ENCODE measurements at places on chromosomes 2 and 18. TPM values are rescaled to one million over a fixed set of nuclear protein-coding genes. Genes with fewer than 3 reads are reported as not detected.

The CCDC68 gene
- 1.1 TPM for total RNA-seq

The DNAJC5G gene
- total RNA-seq: not detected

The CRYGC gene
- total RNA-seq: not detected

The CCDC102B gene
- 9.7 TPM for total RNA-seq

The ALPG gene
- total RNA-seq: not detected

The HS6ST1 gene
- 15.6 TPM for total RNA-seq

The REG3A gene
- not detected for total RNA-seq

The OR6B2 gene
- total RNA-seq: not detected

GRCh38 chr2:131426727-131427126 is 49.2 kb upstream of the TUBA3D start:
- no peak for DNase-seq

DNA sequence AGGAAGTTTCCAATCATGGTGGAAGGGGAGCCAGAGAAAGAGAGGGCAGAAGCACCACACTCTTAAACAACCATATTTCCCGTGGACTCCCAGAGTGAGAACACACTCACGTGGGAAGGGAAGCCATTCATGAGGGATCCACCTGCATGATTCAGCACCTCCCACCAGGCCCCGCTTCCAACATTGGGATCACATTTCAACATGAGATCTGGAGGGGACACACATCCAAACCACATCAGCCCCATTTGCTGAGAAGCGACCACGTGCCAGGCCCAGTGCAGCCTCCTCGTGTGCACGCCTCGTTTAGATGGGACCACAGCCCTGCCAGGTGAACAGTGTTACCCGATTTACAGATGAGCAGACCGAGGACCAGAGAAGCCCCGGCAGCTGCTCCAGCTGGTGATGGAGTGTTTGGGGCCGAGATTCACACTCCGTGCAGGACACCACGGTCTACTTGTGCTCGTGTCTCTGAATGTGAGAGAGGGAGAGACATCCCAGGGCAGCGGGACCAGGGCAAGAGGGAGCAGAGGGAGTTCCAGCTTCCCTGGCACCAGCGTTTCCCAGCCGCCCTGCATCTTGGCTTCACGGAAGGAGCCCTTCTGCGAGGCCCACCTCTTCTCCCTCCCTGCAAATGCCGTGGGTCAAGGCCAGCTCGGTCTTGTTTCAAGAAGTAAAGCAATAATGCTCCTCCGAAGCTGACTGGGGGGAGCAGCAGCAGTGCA is 76.9 kb upstream of the ODC1 start:
- DNase-seq: no peak

DNA sequence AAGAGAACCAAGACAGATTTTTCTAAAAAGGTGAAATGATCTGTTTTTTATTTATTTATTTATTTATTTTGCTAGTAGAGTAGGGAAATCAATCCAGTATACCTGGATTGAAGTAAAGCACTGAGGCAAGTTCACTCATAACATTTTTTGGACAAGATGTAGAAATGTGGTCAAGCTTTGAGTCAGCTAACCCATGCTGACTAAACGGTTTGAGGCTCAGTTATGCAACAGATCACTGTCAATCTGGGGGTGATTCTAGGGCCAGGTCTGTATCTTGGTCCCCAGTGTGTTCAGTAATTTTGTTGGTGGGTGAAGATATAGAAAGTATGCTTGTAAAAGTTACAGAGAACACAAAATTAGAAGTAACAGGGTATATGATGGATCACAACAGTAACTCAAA is 60.2 kb downstream of the RMDN2 start:
- DNase-seq: peak; percentile 64

DNA sequence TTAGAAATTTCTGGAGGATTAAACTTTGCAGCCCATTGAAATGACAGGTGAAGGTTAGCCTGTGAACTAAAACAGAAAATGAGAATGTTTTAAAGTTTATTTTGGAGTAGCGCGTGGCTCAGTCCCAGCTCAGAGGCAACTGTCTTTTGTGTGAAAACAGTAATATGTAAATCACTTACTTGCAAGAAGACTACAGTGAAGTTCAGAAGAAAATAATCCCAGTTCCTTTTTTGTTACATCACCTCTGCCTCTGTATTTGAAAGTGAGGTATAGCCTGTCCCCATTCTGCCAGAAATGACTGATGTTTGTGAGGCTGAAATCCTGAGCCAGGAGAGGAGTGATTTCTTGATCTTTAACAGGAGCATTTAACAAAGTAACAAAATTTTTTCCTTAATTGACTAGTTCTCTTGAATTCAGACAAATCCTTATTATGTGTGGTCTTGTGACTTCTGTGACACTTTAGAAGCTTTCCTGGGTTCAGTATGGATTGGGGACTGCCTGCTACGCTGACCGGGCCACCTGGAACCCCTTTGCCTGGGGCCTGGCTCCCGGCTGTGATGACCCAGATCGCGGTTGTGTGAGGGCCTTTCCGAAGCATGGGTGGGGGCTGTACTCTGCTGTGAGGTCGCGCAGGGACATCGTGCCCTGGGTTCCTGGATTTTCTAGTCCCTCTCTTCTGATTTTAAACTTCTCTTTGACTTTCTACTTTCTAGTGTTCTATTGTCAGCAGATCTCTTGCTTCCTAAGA is 24.3 kb downstream of the TRAPPC12 start:
- no peak for DNase-seq

- peak; percentile 74 for DNase-seq
These were observed 87.3 kb upstream of the PPP1CB start for GRCh38 chr2:28664120-28664842.

- no peak for DNase-seq
These were observed 7.2 kb downstream of the TRIB2 start for GRCh38 chr2:12723736-12724463.

- no peak for DNase-seq
These were observed 26.8 kb downstream of the MAPK4 start for GRCh38 chr18:50586710-50587109.

DNA sequence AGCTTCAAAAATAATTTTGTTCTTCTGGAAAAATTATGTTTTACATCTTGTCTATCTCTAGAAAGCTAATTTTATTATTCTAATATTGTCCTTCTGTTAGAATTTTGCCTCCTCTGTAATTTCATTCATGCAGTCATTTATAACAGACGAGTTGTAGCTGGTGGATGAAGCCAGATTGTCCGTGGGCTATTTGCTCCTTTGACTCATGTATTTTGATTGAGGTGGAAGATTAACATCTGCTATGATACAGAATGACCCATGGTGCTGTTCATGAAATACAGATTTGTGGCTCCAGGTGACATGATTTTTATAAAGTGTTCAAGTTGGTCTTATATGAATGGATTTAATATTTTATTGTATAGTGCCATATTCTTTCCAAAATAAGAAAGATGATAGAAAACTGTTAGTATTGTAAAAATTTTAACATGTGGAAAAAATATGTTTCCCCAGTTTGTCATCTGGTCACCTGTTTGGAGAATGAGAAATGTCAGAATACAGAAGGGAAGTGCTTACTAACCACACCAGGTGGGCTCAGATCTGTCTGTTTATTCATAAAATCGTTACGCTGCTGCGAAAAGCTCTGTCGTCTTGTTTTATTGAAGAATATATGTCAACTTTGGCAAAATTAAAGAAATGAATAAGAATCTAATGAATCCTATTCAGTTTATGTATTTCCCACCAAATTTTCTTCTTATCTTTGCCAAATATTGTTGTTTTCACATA is 20.4 kb upstream of the L3MBTL4 start:
- no peak for DNase-seq

DNA sequence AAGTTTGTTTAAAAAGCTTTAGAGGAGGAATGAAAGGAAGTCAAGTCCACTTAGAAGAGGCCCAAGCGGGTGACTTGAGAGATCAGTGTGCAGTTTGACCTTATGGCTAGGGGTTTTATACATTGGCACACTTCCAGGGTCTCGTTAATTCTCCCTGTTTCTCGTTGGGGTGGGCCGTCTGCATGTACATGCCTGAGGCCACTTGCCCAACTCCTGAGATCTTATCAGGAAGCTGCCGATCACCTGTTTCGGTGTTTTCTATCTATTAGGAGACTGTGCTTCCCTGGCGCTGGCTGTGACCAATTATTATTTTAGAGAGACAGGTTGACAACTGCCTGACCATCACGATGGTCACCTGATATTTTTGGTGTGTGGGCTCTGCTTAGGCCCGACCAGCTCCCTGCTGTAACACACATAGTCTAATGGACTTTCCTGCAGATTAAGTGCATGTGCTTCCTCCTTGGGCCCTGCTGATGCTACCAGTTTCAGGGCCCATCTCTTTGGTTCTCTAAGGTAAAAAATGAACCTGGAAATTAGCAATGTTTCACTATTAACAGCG is 31.0 kb upstream of the MSH6 start:
- DNase-seq: no peak
